Lung microvascular endothelial cell (primary cell): ENCODE measurements at places on chromosomes 4 and X. TPM values are rescaled to one million over a fixed set of nuclear protein-coding genes. Genes with fewer than 3 reads are reported as not detected.

The MSN gene
- total RNA-seq = 156 and 229 TPM in 2 replicates

The PPAT gene
- total RNA-seq = 8.9 and 10.5 TPM in 2 replicates

The NPNT gene
- under 0.01 TPM in 2 replicates for total RNA-seq

The ATOH1 gene
- not detected in 2 replicates for total RNA-seq

The TSPAN6 gene
- 54.7 and 117 TPM in 2 replicates for total RNA-seq

The SNCA gene
- 56.2 and 148 TPM in 2 replicates for total RNA-seq

The CDKL2 gene
- total RNA-seq = under 0.01 TPM in 2 replicates

The CT45A2 gene
- not detected in 2 replicates for total RNA-seq

DNA sequence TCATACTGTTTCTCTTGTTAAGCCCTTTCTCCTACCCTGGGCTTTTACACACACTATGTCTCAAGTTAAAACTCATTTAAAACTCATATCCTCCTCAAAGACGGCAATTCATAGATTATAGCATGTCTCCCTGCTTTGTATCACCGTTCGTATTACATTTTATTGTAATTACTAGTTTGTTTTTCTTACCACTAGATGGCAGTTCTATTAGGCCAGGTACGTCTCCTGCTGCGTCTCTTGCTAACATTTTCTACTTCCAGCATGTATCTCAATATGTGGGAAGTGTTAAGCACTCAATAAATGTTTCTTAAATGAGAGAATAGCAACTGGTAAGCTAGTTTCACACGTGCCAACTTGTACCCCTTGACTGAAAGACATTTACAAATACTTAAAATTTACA lies 450.3 kb upstream of the PCDH7 start:
- no peak for DNase-seq

DNA sequence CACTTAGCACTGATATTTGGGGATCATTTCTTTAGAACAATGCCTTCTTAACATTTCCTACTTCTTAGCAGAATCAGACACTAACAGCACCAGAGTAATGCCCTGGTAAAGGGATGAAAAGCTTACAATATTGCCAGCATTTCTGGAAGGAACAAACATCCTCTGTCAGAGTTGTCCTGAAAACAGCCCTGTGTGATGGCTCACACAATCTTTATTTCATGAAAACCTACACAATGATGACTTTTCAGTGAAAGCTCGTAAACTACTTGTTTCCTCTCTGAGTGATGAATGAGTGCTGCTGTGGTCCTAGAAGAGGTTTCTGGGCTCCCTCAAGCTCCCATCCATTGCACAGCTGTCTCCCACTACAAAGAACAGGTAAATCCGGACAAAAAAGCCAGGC lies 52.8 kb downstream of the GPC4 start:
- DNase-seq = no peak

DNA sequence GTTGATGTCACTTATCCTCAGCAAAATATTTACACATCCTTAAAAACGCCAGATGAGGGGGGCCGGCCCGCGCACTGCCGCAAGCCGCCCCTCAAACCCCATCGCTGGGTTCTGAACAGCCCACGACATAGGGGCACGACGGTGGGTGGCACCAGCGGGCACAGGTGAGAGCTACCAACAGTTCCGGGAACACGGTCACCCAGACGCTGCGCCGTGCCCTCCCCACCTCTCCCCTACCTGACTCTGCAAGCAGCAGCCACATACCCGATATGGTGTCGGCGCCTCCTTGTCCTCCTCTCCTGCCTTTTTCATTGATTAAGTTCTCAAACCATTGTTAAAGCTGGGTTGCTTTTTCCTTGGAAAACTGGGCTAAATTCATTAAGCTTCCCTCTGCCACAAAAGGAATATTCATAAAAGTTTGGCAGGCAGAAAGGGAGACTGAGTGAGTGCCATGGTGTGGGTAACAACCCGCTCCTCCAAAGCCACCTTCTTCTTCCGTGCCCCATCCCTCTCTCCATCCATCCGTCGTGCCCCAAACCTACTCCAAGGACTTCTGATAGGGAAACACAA lies 1.4 kb downstream of the RAI2 start:
- DNase-seq = no peak

DNA sequence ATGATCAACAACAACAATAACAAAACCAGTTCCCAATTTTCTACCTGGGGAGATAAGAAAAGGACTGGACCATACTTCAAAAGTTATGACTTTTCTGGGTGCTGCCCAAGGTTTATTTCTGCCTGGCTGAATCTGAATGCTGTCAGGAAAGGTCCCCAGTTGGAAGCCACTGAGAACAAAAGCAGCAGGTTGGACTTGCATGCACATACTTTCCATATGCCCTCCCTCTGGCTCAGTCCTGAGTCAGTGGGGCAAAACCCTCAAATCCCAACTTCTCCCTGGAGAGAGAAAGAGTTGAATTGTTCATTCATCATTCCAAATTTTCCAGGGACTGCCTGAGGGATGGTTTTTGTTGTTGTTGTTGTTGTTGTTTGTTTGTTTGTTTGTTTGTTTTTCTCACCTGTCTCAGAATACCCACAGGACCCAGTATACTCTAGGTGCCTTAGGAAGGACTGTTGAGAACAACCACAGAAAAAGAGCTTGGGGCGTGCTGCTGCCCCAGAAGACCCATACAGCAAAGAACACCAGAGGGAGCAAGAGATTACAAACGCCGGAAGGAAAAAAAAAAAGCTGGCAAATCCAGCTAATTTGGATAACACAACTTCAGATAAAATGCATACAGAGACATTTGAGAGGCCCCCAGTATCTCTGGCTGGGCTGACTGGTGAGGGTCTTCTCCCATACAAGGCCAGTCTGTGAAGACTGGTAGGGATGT lies 138.9 kb upstream of the INPP4B start:
- peak; percentile 21 for DNase-seq

DNA sequence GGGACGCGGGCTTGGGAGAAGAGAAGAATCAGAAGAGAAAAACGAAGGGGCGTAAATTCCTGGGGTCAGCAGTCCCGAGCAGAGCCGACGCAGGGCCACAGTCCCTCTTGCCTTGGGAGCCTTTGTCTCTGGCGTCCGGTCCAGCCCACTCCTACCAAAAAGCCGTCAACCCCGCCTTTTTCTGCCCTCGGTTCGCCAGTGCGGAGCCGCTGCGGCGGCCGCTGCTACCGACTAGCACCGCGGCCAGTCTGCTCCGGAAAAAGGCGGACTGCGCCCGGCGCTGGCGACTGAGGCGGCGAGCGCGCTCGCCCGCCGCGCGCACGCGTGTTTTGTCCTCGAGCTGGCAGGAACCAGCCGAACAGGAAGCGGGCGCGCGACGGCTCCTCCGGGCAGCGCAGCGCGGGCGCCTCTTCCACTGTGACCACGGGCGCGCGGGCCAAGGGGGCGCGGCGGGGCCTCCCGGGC lies 502 bp downstream of the HNRNPDL start:
- DNase-seq = no peak

DNA sequence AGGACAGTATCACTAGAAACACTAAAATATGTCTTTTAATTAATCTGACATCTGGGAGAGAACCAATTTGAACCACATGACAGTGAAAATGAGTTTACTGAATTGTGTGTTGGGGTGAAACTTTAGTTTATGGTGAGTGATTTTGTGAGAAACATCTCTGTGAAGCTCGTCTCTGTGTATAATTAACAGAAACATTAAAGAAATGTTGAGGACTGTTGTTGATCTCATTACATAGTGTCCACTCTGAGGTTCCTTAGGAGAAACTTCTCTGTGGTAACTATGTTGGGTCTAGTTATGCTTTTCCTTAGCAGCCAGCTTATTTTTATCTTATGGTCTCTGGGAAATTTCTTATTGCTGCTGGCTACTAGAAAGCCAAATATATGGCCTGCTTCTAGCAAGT lies 15.8 kb downstream of the FGF2 start:
- no peak for DNase-seq

DNA sequence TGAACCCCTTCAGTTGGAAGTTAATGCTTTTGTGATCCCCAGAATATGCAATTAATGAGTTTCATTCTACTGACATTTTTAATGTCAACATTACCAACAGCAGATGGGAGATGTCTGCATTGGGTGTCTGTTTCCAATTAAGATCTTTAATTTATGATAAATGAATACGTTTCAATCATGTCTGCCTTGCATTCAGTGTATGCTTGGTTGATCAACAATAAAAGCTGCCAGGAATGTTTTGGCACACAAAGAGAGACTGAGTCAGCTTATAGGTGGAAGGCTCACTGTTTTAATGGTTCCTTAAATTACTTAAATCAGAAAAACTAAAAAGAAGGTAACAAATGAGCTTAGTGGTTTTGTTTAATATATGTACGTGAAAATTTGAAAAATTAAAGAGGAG lies 359.9 kb upstream of the CNKSR2 start:
- no peak for DNase-seq

- DNase-seq = no peak
Observed at GRCh38 chr4:170088716-170089115, 1.0 kb downstream of the AADAT start.

DNA sequence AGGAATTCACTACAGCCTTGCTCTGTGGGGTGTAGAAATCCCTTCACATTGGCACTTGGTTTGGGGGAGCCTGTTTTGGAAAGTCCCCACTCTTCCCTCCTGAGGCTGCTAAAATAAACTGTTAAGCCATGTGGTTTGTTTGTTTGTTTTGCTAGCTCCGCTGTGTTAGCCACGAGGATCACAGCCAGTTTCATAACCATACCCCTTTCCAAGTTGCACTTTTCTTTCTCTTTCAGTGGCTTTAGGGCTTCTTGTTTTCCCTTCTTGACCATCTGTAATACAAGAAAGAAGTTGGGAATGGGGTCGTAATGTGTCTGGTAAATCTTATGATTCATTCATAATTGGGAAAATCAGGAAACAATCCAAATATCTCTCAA lies 24.8 kb upstream of the UXT start:
- DNase-seq = no peak

DNA sequence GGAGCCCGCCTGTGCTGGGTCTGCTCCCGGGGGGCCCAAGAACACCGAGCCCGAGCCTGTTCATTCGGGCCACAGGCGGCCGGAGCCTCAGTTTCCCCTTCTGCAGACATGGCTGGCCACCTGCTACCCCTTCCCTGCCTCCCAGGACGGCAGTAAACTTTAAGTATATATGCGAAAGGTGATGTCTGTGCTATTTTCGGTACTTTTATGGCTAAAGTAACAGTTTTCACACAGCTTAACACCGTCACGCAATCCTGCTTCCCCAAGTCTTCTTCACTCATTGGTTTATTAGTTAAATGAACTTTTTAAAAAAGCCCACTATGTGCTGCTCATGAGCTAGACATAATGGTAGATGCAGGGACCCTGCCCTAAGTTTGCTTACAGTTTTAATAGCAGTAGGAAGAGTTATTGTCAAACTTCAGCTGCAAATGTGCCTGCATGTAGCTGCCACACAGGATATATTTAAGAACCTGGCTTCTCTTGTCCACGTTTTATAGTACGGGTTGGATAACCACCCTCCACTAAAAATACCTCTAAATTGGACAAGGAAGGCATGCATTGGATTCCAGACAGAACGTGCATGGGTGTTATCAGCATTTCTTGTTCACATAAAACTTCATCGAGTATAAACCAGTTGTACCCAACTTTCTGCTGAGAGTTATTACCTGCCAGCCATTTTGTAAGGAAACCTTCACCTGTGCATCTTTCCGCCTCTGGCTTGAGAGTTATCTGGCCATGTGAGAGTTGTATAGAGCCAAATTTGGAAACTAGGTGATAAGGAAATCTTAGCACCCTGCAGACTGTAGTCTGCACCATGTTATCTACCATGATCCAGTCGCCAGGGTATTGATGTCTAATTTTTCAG lies 741 bp downstream of the ANAPC4 start:
- DNase-seq = peak; percentile 9

GRCh38 chr4:56255820-56256219 lies 131.5 kb downstream of the AASDH start:
- DNase-seq = no peak

DNA sequence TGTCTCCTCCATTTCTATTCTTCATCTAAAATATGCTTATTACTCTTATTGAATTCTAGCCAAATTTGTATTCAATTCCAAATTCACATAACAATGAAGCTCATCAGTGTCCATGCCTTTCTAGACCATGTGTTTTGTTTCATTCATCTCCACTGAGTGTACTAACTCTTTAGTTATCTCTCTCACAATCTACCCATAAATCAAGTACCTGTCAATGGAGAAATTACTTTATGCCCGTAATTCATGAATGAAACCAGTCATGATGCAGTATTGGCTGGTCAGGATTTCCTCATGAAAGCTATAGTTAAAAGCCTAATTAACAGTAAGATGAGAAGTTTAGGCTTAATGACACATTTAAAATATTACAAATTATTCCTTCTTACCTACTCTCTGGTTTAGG lies 12.2 kb upstream of the TMPRSS11F start:
- DNase-seq = no peak

DNA sequence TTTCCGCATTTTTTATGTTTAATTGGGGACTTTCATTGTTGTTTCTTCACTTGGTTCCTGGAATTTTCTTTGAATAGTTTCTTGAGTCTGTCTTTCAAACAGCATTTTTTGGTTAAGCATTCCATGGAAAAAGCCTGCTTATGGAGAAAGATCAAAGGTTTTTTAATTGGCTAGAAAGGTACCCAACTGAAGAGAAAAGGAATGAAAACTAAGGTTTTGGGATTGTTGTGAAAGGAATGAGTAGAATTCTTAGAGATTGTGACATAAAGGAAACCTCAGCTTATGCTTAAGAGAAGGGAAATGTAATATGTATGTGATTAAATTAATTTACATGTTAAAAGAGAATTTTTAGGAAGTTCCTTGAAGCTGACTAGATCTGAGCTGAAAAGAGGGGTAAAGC lies 82.8 kb downstream of the CCKAR start:
- no peak for DNase-seq

DNA sequence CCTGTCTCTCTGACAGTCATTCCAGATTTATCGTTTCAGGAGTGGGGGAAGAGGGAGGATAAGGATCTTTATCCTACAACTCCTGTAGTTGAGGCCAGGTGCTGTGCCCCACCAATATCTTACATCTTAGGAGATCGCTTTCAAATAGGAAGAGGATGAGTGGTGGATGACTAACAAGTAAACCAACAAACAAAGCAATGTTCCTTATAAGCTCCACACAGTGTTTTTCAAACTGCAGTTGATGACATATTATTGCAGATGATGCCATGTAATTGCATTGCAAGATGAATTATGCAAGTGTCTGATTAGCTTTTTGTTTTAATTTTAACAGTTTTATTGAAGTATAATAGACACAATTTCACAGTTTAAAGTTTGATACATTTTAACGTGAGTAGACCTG lies 35.8 kb upstream of the TMEM164 start:
- DNase-seq = no peak

DNA sequence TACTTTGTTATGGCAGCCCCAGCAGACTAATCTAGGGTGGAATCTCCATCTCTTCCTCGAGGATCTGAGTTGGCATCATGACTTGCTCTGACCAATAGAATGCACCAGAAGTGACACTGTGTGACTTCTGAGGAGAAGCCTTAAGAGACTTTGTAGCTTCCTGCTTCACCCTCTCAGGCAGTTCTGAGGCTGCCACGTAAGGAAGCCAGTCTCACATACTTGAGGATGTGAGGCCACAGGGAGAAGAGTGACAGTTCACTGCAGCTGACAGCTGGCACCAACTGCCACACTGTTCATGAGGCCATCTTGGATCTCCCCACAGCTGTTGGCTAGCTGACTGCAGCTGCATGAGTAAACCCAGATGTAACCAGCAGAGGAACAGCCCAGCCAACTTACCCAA lies 29.3 kb upstream of the BCOR start:
- DNase-seq = peak; percentile 10
